ENCODE measurements at places on chromosomes 2 and 18.

DNA sequence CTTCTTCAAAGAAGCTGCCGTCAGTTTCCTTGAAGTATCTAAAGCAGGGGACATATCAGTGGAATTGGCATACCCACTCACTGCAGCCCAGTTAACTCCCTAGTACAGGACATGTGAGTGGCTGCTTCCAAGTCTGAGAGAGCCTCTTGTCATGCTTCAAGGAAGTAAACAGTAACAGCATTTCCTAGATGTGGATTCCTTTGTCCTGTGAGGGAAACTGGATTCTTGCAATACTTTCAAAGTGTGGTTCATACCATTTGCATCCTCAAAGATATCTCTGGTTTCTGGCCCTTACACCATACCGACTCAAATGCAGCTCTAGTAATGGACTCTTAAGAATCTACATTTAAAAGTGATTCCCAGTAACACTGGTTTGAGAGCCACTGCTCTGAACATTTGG lies 87.2 kb downstream of the ESCO1 start:
- DNase-seq, result no peak

GRCh38 chr2:201261471-201261870 lies 1.1 kb downstream of the CASP8 start:
- DNase-seq, result no peak

DNA sequence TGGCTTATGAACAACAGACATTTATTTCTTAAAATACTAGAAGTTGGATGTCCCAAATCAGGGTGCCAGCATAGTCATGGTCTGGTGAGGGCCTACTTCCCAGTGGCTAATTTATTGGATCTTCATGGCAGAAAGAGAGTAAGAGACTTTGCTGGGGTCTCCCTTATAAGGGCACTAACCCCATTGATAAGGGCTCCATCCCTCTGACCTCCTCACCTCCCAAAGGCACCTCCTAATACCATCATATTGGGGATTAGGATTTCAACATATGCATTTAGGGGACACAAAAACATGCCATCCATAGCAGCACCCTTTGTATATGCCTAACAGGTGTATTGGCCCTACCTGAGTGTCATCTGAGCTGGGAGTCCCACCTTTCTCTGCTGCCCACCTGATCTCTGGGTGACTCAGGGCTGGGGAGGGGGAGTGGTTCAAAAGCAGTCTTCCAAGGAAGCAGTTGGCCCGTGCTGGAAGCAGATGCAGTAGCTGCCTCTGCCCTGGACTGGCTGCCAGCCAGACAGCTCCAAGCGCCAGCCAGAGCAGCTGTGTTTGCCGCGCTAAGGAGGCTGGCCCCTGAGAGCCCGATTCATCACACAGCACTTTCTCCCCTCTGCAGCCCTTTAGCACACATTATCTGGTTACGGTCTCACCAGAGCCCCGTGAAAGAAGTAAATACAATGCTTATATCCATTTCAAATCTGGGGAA lies 84.6 kb downstream of the SMAD7 start:
- no peak for DNase-seq

GRCh38 chr18:80034852-80035406 lies 695 bp downstream of the RBFA start:
- DNase-seq, result no peak

- no peak for DNase-seq
Observed at GRCh38 chr2:220963930-220964329, 608.2 kb downstream of the EPHA4 start.

GRCh38 chr2:160239436-160239835 lies 39.4 kb upstream of the ITGB6 start:
- no peak for DNase-seq

- no peak for DNase-seq
Observed at GRCh38 chr18:7870855-7871254, 303.7 kb downstream of the PTPRM start.

DNA sequence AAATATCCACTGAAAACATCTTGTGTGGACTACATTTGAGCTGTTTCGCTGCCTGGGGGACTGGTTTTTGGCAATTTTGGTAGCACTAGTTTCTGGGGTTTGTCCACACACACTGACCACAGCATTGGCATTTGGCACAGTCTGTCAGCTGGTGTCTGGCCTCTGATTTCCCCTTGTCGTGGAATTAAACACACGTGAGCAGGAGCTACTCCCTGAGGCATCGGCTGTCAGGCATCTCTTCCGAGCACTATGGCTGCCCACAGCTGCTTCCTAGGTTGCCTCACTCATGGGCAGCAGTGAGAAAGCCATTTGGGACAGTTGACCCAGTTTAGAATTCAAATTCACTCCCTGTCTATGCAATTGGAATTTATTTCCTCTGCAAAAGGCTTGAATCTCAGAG lies 46.8 kb upstream of the FZD5 start:
- no peak for DNase-seq

GRCh38 chr2:26521913-26522180 lies 43.9 kb upstream of the OTOF start:
- no peak for DNase-seq

GRCh38 chr2:114128263-114128662 lies 238.4 kb downstream of the ACTR3 start:
- DNase-seq, result no peak

- no peak for DNase-seq
Observed at GRCh38 chr2:158138255-158138654, 36.6 kb downstream of the UPP2 start.

- DNase-seq, result no peak
Observed at GRCh38 chr2:38097258-38097987, 21.5 kb upstream of the CYP1B1 start.

DNA sequence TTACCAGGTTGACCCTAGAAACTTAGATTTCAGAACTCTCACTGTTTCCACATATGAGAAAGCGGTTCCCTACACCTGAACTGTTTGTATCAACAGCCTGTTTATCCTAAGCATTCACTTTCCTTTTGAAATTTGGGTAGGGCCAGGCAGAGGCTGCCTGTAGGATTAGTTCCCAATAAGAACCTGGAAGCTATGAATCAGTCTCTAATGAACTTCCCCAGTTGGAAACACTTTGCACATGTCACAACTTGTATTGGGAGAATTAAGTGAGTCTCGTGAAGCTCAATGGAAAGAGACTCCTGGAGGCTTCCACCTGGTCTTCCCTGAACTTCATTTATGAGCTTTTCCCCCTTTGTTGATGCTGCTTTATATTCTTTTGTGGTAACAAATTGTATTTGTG lies 486.6 kb upstream of the HS6ST1 start:
- DNase-seq, result no peak

- no peak for DNase-seq
Observed at GRCh38 chr2:77119333-77119732, 402.8 kb downstream of the LRRTM4 start.

GRCh38 chr2:151381266-151381665 lies 23.9 kb downstream of the TNFAIP6 start:
- DNase-seq, result no peak

DNA sequence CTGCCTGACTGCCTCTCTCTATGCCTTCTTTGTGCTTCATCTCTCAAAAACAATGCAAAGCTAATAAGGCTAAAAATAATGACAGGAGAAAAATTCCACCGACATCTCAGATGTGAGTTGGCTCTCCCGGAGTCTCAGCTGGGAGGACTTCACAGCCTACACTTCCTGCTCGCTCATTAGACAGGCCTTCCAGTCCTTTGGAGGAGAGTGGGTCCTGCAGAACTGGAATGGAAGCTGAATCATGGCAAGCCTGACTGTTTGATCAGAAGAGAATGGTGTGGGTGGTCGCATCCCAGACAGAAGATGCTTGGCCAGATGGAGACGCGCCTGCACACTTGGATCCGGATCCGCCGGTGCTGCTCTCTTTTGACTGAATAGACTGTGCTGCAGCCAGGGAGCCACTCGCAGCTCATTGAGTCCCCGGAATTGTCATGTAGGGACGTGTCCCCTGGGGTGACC lies 49.7 kb downstream of the TRIB2 start:
- no peak for DNase-seq

DNA sequence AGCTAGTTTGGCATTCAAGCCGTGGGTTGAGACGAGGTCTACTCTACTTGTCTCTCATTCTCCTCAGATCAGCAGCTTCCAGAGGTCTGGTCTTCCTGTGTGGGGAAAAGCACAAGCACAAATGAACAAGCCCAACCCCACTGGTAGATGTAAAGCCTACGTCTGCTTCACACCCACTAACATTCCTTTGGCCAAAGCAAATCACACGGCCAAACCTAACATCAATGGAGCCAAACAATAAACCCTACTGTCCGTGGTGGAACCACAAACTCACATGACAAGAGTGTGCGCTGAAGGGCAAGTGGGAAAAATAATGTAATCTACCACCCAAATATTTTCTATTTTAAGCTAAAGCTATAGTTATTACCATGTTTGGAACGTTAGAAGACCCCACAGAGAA lies 179.3 kb upstream of the MGAT5 start:
- DNase-seq, result no peak

GRCh38 chr18:29154196-29154757 lies 977.3 kb upstream of the CDH2 start:
- DNase-seq, result no peak

- no peak for DNase-seq
Observed at GRCh38 chr2:105893011-105893995, 148.6 kb downstream of the NCK2 start.

DNA sequence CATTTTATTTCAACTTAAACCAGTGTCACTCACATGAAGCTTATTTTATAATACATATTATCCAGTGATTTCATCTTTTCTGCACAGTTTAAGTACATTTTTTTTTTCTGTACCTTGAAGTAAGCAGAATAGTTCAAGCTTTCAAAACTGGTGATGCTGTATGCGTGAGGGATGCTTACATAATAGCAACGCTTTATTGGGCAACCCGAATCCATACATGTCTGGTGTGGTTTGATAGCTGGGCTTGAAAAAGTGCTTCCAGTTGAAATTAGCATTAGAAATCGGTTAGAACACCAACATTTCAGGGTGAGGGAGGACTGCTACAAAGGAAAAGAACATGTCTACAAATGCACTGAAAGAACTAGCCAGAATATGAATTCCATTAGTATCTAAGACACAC lies 117.4 kb downstream of the MBP start:
- no peak for DNase-seq

DNA sequence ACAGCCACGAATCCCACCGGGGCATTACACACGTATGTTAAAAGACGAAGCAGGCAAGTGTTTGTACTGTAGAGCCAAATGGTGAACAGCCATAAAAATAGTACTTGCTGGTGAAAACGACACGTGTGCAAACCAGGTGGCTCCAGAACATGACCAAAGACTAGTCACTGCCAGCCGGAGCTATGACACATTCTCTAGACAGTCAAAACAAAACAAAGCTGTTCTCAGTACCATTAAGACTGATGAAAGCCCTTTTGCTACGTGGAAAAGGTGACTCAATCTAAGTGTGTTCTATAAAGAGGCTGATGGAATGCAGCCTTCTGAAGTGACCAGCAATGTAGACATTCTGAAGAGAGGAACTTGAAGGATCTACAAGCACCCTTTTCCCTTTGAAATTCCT lies 367.7 kb upstream of the NETO1 start:
- DNase-seq, result peak; percentile 35

DNA sequence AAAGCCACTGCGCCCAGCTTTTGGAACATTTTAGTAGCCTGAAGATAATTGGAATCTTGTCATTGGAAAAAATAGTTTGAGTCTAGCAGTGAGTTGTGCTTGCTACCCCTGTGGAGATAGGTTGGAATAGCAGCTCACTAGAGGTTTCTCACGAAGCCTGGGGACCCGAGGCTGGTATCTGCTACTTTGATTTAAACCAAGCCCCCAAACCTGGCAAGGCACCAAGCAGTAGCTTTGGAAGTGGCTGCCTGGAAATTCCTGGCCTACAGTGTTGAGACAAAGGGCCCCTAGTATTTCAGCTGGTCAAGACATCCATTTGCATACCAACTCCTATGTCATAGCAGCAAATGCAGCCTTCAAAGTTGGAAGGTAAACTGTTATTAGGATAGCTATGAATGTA lies 42.1 kb downstream of the NOP58 start:
- no peak for DNase-seq

- no peak for DNase-seq
Observed at GRCh38 chr2:4635289-4635688, 931.9 kb downstream of the DCDC2C start.

GRCh38 chr2:4662161-4662779 lies 958.9 kb downstream of the DCDC2C start:
- DNase-seq, result no peak

- no peak for DNase-seq
Observed at GRCh38 chr2:96739076-96739632, 710 bp downstream of the LMAN2L start.

DNA sequence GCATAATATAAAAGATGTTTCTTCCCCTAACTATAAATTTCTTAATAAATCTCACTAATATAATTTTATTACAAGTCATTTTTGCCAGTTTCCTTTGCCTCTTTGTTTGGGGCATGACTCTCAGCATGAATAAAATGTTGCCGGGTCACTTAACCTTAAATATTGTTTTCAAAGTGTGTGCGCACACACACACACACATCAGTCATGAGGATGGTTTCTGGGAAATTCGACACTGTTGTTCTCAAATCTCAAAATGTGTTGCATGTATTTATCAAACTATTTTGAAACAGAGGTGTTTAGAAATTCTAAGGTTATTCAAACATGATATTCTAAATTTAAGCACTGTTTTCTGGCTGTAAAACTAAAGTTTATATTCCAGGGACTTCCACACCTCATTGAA lies 31.5 kb downstream of the FAP start:
- DNase-seq, result no peak

GRCh38 chr2:198178766-198179165 lies 374.4 kb downstream of the PLCL1 start:
- no peak for DNase-seq

DNA sequence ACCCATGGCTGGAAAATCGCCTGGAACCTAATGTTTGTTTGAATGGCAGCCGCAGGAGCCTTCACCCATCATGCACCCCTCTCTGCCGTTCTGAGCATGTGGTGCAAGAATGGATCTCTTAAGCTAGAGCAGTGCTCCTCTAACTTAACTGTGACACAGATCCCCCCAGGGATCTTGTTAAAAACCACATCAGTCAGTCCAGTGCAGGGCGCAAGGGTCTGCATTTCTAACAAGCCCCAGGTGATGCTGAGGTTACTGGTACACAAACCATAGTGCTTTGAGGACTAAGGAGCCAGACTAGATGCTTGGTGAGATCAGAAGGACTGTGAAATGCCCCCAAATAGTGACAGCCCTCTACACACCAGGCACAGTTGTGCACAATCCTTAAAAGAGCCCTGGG lies 87.1 kb upstream of the KCTD1 start:
- DNase-seq, result no peak

DNA sequence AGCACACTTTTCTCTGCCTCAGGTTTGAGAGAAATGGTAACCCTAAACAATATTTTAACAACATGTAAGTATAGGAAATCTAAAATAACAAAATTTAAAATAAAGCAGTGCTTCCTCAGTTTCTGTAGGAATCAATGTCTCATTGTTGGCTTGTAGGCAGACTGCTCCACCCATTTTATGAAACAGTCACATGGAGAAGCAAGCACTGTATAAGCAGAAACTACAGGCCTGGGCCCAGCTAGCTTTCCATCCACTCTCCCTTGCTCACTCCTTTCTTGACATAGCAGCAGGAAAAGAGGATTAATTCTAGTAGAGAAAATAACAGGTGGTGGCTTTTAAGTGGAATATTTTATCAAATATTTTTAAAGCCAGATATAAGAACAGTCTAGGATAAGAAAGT lies 97.2 kb downstream of the PLEKHM3 start:
- DNase-seq, result no peak

- DNase-seq, result no peak
Observed at GRCh38 chr2:176178757-176179295, 9.6 kb upstream of the HOXD1 start.
